ENCODE measurements at places on chromosomes 7 and 10.

- DNase-seq: no peak
Measured at GRCh38 chr10:2813286-2813685, 254.1 kb upstream of the PFKP start.

DNA sequence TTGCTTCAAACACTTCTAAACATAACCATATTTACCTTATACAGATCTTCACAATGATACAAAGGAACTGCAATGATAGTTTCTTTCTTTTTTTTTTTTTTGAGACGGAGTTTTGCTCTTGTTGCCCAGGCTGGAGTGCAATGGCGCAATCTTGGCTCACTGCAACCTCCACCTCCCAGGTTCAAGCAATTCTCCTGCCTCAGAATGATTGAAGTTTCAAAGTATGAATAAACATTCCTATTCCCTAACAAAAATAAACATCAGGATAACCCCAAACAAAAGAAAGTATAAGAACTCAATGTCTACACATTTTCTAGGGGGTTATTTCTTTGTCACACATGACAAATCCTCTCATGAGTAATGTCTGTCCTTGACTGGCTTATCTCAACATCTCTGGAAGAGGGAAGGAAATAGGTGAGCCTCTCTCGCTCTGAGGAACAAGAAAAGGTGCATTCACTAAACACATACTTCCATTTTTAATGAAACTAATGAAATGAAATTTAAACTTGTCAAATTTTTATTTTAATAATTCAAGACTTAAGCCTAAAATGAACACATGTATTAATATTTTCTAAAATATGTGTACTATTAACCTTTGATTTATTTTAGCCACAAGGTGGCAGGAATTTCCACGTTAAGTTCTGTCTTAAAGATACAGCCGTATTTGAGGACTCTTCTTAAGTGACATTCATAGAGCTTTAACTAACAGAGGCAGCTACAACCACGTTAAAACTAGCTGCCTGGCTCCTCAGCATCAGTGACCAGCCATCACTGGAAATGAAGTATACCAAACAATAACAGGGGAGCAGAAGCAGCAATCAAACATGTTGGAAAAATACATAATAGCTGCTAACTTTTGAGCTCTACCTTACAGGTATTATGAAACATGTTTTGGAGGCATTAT lies 58.3 kb downstream of the MALSU1 start:
- DNase-seq: no peak

GRCh38 chr10:62050346-62050892 lies 148.9 kb downstream of the ARID5B start:
- no peak for DNase-seq

DNA sequence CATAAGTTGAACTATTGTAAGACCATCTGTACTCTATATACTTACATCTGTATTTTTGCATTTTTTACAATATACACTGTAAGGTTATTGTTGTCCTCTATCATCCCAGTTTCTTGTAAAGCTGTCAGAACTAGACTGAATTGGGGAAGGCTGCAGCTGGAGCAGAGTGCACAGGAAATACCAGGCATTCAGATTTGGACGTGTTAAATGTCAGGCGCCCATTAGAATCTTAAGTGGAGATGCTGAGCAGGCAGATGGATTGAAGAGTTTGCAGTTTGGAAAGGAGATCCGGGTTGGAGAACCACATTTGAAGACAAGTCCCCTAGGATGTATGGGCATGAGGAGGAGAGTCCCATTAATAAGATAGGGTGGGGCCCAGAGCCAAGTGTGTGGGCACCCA lies 40.4 kb downstream of the MTURN start:
- DNase-seq: no peak

DNA sequence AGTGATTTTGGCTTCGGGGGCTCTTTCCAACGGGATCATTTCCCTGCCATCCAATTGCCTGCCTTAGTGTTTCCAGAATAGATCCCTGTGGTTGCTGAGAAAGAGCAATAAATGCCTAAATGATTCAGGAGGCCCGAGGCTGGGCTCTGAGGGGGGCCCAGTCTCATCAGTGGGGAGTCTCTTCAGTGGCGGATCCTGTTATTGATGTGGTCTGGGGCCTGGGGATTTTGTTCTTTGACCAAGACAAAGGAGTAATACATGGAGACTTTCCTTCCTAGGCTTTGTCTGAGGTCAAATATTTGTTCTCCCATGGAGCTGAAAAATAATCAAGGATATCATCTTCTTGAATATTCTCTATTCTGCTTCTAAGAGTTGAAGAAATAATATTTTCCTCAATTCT lies 40.8 kb downstream of the TAS2R41 start:
- DNase-seq: no peak

Measured in stimulated activated CD4-positive, alpha-beta T cell treated with anti-CD3 and anti-CD28 coated beads, Interleukin-15, amount 100 ng/mL, for 1 hour (primary cell).